ENCODE measurements at places on chromosomes 13 and 19. TPM values are rescaled to one million over a fixed set of nuclear protein-coding genes. Genes with fewer than 3 reads are reported as not detected.

- no peaks in the 10 kb centered on the region for H3K36me3 ChIP-seq
- H3K27me3 ChIP-seq, result 0 out of 2 replicates have a peak, but pooled peaks cover under 1% of the 10 kb centered on the region
- DNase-seq, result peak; percentile 14
- H3K27ac ChIP-seq, result no peak overlapping the region
- no peaks in the 10 kb centered on the region for H3K4me1 ChIP-seq
These were observed 184.0 kb downstream of the SLC7A1 start for GRCh38 chr13:29411481-29411880.

GRCh38 chr13:98677398-98677797 lies 75.1 kb downstream of the SLC15A1 start:
- H3K4me3 ChIP-seq, result no peak overlapping the region
- H3K27me3 ChIP-seq, result no peaks in the 10 kb centered on the region
- DNase-seq, result no peak
- no peaks in the 10 kb centered on the region for H3K36me3 ChIP-seq
- H3K27ac ChIP-seq, result no peak overlapping the region
- H3K4me1 ChIP-seq, result peaks cover 11% of the 10 kb centered on the region

DNA sequence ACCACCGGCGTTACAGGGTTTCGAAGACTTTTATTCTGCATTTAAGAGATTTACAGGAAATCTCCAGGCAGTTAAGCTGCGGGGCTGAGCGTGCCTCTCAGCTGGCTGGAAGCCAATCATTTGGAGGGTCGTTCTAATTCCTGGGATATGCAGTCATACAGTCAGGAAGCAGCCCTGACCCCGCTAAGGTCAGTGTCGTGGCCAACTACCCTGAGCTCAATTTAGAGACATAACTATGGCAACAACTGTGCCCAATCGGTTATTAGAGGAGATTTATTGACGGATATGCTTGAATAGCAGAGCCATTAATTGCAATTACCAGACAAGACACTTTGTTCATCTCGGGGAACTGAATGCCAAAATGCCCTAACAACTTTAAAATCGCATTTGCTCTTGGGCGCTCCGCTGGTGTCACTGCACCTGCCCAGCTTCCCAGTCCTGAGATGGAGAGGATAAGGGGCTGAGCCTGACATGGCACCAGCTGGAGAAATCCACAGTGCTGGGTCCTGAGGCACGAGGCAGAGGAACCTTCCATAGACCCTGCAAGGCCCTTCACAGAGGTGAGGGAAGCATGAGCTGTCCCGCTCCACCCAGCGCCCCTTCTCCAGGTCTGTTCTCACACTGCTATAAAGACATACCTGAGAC lies 15.1 kb upstream of the ZNF507 start:
- DNase-seq, result no peak
- no peaks in the 10 kb centered on the region for H3K27me3 ChIP-seq
- H3K36me3 ChIP-seq, result no peaks in the 10 kb centered on the region
- no peak overlapping the region for H3K27ac ChIP-seq
- H3K4me3 ChIP-seq, result no peak overlapping the region

The GDF15 gene
- total RNA-seq, result 105 TPM

DNA sequence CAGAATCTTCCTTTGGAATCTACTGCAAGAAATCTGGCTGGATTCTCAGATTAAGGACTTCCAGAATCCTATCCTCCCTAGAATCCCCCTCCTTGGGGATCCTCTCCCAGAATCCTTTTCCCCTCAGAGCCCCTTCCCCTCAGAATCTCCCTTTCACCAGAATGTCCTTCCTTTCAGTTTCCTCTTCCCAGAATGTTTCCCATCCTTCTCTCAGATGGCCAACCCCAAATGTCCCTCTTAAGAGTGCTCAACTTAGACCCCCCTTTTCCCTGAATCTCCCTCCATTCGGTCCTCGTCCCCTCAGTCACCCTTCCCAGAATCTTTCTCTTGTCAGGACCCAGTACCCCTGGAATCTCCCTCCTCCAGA lies 584 bp upstream of the RPS16 start:
- H3K27me3 ChIP-seq, result no peaks in the 10 kb centered on the region
- H3K27ac ChIP-seq, result peak overlapping the region; percentile 67
- H3K36me3 ChIP-seq, result peaks cover 30% of the 10 kb centered on the region
- DNase-seq, result no peak
- H3K4me1 ChIP-seq, result peaks cover 23% of the 10 kb centered on the region

The CILP2 gene
- total RNA-seq, result 2.0 TPM

DNA sequence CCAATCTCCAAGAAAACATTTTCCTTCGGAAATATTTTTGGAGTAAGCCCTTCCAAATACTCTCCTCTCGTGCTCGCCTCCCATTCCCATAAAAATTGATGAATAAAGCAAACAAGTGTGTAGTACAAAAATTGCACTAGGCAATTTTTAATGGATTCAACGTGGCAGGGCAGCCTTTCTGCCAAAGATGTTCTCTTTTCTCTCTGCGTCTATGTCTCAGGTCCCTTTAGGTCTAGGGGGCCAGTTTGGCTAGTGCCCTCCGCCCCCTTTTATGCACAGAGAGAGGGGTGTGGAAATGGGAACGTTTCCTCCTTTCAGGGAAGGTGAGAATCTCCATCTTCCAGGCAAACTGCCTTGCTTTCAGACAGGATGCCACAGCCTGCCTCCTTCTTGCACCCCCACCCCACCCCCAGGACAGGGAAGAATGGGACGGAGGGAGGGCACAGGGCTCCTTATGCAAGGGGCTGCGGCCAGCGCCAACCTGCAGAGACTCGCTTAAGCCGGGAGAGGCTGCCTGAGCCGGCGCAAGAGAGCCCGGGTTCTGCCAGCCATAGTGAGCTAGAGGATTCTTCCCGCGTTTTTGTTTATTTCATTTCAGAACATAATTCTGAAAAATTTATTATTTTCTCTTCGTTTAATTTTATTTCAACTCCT lies 2.7 kb upstream of the ZIC2 start:
- H3K36me3 ChIP-seq, result no peaks in the 10 kb centered on the region
- H3K4me3 ChIP-seq, result no peak overlapping the region
- H3K4me1 ChIP-seq, result peaks cover 8% of the 10 kb centered on the region
- no peak overlapping the region for H3K27ac ChIP-seq
- no peak for DNase-seq
- peaks cover 58% of the 10 kb centered on the region for H3K27me3 ChIP-seq

The ZNF444 gene
- total RNA-seq, result 40.0 TPM
